Smooth muscle cell of trachea (primary cell): ENCODE measurements at places on chromosomes 1 and 21. TPM values are rescaled to one million over a fixed set of nuclear protein-coding genes. Genes with fewer than 3 reads are reported as not detected.

C1QA gene
- not detected in 2 replicates for total RNA-seq

TMCC2 gene
- total RNA-seq = 5.2 and 6.1 TPM in 2 replicates

CSDE1 gene
- total RNA-seq = 798 and 886 TPM in 2 replicates

GJA8 gene
- total RNA-seq = not detected in 2 replicates

RNPC3 gene
- total RNA-seq = 5.8 and 6.1 TPM in 2 replicates

REN gene
- 0.15 TPM in 1 of 2 replicates, not detected in the other for total RNA-seq

WNT9A gene
- 1.7 and 3.5 TPM in 2 replicates for total RNA-seq

BSND gene
- total RNA-seq = not detected in 2 replicates

S100A8 gene
- not detected in 2 replicates for total RNA-seq

ETV3L gene
- total RNA-seq = not detected in 2 replicates

HCN3 gene
- 0.87 and 0.99 TPM in 2 replicates for total RNA-seq

ZNF362 gene
- total RNA-seq = 5.5 and 6.6 TPM in 2 replicates

EXOC8 gene
- 15.3 and 15.4 TPM in 2 replicates for total RNA-seq

CTH gene
- total RNA-seq = 3.8 and 4.4 TPM in 2 replicates

E2F2 gene
- total RNA-seq = 0.17 and 2.0 TPM in 2 replicates

FCRL1 gene
- not detected in 2 replicates for total RNA-seq

C2CD4D gene
- not detected in 2 replicates for total RNA-seq

GPR3 gene
- 0.33 TPM in 1 of 2 replicates, not detected in the other for total RNA-seq

ASPM gene
- 2.0 and 60.8 TPM in 2 replicates for total RNA-seq

DYNLT5 gene
- total RNA-seq = 0.33 and 1.6 TPM in 2 replicates
